ENCODE measurements at places on chromosomes 2 and 18. TPM values are rescaled to one million over a fixed set of nuclear protein-coding genes. Genes with fewer than 3 reads are reported as not detected.

ALK gene
- not detected for total RNA-seq

GNAL gene
- total RNA-seq: 0.04 TPM

RAB27B gene
- not detected for total RNA-seq

GEN1 gene
- total RNA-seq: 24.1 TPM

NCKAP5 gene
- total RNA-seq: not detected

INSIG2 gene
- total RNA-seq: 31.8 TPM
